Activated CD4-positive, alpha-beta memory T cell treated with anti-CD3 and anti-CD28 coated beads for 36 hours (primary cell): ENCODE measurements at places on chromosomes 3 and 15. TPM values are rescaled to one million over a fixed set of nuclear protein-coding genes. Genes with fewer than 3 reads are reported as not detected.

MORC1 gene
- not detected for total RNA-seq

DNA sequence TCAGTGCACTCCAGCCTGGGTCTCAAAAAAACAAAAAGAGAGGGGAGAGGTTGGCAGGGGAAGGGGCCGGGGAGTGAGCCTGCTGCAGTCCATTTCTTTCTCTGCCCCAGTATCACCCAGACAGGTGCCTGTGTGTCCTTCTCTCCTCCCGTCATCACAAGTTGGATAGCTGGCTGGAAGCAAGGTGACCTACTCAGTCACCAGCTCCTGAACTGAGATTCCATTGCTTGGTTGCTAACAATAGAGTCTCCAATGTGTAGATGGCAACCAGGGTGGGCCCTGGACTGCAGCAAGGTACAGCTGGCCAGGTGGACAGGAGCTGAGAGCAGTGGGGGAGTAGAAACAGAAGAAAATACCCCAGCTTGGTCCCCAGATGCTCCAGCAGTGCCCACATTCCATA is 4.6 kb downstream of the LRRC2 start:
- DNase-seq, result no peak

KIF23 gene
- 55.6 TPM for total RNA-seq

WDR49 gene
- total RNA-seq, result not detected

NMB gene
- 6.2 TPM for total RNA-seq

- peak; percentile 12 for DNase-seq
Measured at GRCh38 chr15:83106994-83107840, at the start of gene TM6SF1. TSS of gene TM6SF1 (plus strand) at chr15:83107645. CDS start at chr15:83107681, 36 bp downstream.

DNA sequence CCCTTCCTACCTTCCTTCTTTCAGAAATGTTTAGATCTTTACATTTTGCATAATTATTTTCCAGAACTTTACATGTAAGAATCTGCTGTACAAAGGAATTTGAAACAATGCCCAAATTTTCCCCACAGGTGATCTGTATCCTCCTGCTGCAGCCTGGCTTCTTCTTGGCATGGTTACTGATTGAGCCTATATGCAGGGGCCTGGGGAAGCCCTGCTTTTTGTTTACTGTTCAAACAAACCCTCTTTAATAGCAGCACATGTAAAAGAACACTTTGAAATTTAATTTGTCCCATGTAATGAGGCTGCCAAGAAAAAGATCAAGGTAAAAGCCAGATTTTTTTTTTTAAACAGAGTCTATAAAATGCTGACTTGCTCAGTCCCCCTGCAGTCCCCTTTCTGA is 432.2 kb downstream of the TUSC7 start:
- DNase-seq, result no peak

MRAS gene
- 0.19 TPM for total RNA-seq

- peak; percentile 9 for DNase-seq
Measured at GRCh38 chr3:16313886-16314645, 49.1 kb downstream of the OXNAD1 start.

DNA sequence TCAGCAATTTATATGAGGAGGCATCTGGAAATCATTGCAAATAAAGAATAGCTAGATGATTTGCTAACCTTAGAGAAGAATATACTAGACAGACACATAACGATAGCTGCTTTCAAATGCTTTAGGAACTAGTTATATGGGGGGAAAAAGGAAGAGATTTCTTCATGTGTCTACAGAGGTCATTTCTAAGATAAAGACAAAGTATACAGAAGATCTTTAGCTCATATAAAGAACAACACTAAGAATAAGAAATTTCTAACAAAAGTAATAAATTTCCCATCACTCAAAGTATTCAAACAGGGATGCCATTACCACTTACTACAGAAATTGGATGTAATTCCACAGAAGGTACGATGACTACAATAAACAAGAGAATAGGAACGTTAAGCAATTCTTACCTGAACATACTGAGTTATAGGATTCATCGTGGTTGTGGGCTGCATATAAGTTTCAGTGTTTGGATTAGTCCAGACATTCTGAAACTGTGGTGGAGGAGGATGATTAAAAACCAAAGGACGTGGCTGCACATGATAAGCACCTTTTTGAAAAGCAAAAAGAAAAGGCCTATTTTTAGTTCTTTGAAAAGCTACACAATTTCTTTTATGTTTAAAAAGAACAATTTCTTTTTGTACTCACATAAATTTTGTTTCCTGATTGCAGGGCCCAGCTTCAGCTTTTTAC is 8.7 kb downstream of the DAZL start:
- DNase-seq, result peak; percentile 61

DNA sequence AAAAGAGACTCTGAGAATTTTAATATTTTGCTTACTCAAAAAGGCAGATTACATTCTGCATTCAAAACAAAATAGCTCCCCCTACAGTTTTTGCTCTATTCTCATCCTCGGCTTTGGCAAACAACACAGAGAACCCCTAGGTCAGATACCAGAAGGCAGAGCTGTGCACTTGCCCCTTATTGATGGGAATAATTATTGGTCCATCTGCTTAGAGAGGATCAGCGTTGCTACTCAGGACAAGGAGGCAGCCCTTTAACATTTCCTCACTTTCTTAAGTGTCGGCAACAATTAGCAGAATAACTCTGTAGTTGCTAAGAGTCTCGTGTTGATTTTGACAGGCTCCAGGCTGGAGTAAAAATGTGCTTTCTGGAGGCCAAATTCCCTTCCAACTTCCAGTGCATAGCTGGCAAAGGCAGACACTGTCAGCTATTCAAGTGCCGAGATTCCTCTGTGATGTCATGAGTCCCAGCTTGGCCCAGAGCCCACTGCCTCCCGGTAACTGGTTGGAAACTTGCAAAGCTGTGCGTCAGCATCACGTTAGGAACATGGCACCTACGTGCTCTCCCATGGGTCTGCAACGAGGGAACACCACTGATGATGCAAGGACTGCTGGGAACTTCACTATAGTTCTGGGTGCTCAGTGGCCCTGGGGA is 482.7 kb upstream of the ADAMTS9 start:
- no peak for DNase-seq

DNA sequence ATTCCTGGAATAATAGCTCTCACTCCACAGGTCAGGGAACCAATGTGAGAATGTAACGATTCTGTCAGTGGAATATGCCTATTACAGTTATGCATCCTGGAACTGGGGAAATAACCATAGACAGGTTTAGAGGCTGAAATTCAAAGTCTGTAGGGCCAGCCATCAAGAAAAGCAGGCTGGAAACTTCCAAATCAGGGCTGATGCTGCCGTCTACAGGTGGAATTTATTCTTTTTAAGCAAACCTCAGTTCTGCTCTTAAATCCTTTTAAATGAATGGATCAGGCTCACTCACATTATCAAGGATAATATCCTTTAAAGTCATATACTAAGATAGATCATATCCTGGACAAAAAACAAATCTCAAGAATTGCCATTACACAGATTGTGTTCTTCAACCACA is 699.8 kb downstream of the NR2F2 start:
- no peak for DNase-seq

SPSB4 gene
- total RNA-seq, result not detected

SUSD5 gene
- not detected for total RNA-seq

GRCh38 chr3:33575311-33575710 is 135.1 kb upstream of the UBP1 start:
- DNase-seq, result no peak

DNA sequence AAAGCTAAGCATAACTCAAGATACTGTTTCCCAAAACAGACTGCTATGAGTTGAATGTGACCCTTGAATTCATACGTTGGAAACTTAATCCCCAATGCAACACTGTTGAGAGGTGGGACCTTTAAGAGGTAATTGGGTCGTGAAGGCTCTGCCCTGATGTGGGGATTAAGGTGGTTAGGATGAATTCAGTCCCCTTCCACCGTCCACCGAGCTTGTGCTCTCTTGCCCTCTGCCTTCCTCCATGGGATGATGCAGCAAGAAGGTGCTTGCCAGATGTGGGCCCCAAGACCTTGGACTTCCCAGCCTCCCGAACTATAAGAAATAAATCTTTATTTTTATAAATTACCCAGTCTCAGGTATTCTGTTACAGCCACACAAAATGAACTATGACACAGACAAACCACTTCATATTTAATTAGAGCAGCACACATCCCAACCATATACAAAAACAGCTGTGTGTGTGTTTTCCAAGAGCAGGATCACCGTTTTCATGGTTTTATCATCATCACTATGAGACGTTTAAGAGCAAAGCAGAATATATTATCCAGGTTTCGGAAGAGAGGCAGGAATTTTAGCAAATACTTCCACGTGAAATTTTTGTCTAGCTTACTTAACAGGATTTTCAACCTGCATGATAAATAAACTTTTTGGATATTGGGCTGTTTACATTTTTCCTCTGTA is 61.2 kb downstream of the CD200R1L start:
- no peak for DNase-seq

DNA sequence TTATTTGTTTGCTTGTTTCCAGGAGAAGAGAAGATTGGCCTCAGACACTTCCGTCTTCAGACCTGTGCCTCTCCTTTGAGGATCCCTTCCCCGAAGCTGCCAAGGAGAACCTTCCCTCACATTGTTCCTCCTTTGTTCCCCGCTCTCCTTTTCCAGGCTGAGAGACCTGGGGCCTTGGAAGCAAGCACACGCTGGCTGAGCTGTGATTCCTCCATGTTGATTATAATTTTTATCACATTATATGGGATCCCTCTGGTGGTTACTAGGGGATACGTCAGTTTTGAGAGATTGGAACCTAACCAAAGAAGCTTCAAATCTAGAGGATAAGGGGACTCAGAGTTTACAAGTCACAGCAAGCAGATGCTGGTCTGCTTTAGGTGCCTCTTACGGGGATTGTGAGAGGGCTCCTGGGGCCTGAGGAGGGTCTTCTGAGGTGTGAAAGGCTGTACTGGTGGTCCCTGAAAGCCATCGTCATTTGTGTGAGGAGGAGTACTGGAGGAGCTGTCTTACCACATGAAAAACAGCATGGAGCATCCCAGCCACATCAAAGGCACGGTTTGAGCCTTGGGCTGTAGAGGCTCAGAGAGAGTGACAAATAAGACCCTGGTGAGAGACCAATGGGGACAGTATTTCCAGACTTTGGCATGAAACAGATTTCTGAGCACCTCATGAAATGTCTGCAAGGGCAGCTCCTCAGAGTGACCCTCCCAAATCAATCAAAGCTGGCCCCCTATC is 760.1 kb upstream of the CFAP20DC start:
- DNase-seq, result no peak

DNA sequence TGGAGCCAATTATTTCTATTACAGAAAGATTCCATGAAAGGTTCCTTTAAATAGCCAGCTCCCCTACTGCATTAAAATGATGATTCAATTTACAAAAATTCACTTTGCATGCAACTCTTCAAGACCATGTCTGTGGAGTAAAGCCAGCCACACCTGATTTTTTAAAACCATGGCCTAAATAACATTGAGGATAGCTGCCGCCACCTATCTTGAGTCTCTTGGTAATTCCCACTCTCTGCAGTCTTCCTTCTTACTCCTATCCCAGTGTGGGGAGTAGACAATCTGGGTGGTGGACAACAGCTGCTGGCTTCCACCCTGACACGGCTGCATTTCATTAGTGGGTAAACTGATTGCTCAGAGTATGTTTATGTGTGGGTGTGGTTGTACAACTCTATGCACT is 10.7 kb downstream of the LRTM1 start:
- no peak for DNase-seq

C3orf85 gene
- total RNA-seq, result not detected

SYNM gene
- 2.7 TPM for total RNA-seq

DNA sequence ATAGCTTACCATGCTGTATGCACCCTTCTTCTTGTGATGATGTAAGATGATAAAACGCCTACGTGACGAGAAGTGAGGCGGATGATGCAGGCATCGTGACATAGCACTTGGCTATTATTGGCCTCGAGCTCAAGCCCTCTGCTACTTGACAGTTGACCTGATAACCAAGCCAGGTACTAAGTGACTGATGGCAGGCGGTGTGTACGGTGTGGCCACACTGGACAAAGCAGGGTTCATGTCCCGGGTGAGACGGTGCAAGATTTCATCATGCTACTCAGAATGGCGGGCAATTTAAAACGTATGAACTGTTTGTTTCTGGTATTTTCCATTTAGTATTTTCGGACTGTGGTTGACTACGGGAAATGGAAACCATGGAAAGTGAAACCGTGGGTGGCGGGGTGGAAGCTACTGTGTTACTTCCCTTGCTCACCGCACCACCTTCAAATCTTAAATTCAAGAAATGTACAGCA is 57.7 kb downstream of the SLC12A8 start:
- DNase-seq, result peak; percentile 71

- DNase-seq, result no peak
Measured at GRCh38 chr3:112948346-112948838, 26.5 kb downstream of the CD200R1 start.

GRCh38 chr3:120710369-120710768 is 28.3 kb upstream of the HGD start:
- DNase-seq, result no peak

CDHR4 gene
- total RNA-seq, result not detected

- DNase-seq, result peak; percentile 55
Measured at GRCh38 chr3:9809615-9810432, at the start of gene TTLL3. TSS of gene TTLL3 (plus strand) at chr3:9810262. CDS start at chr3:9810662, 400 bp downstream.

- DNase-seq, result no peak
Measured at GRCh38 chr15:81261172-81261811, 62.6 kb downstream of the STARD5 start.

DNA sequence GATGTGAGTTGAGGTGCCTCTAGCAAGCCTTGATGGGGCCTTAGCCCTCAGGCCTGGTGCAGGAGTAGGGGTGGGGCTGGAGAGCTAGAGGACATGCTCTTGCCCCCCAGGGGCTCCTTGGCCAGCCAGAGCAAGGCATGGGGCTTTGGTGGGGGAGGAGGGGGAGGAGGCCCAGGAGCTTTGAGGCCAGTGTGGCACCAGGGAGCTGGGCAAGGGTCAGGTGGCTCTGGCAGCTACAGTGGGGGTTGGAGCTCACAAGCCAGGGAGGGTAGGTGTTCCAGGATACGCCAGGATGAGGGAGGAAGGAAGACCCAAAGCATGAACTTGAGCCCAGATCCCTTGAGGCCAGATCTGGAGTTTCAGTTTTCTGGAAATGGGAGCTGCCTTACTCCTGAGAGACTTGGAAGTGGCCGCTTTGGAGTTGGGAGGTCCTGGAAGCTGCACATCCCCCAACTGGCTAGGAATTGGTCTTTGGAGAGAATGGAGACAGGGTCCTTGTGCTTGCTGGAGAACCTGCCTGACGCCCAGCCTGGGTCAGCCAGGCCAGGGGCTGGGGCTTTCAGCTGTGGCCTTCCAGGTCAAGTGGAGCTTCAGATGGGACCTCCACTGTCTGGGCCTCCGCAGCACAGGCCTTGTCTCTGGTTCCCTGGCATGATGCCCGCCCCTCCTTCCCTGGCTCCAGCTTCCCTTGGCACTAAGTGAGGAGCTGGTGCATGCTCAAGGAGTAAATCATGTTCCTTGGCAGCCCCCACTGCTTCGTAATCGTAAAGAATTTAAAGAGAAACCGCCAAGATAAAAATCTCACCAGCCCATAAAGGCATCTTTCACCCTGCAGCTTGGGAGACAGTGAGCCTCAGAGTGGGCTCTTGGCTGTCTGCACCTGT is 8.7 kb downstream of the SEMA3F start:
- no peak for DNase-seq

- DNase-seq, result no peak
Measured at GRCh38 chr3:85495602-85496001, 536.8 kb downstream of the CADM2 start.
